Keratinocyte (primary cell): ENCODE measurements at places on chromosomes 1 and 21. TPM values are rescaled to one million over a fixed set of nuclear protein-coding genes. Genes with fewer than 3 reads are reported as not detected.

The GJA5 gene
- polyA plus RNA-seq, result 44.0 to 83.1 TPM (median 82.1 TPM) in 3 replicates

The COA6 gene
- polyA plus RNA-seq, result 24.2 to 36.0 TPM (median 24.3 TPM) in 3 replicates

The VAMP4 gene
- 6.5 to 12.7 TPM (median 8.2 TPM) in 3 replicates for polyA plus RNA-seq

The SLAMF6 gene
- polyA plus RNA-seq, result 0.03 TPM in 1 of 3 replicates, not detected in the others

The ANGPTL3 gene
- not detected in 3 replicates for polyA plus RNA-seq

The SLC22A15 gene
- polyA plus RNA-seq, result 9.3 to 16.3 TPM (median 14.9 TPM) in 3 replicates

The FCAMR gene
- polyA plus RNA-seq, result not detected in 3 replicates

The KRTAP10-4 gene
- polyA plus RNA-seq, result 0.06 TPM in 1 of 3 replicates, not detected in the others

DNA sequence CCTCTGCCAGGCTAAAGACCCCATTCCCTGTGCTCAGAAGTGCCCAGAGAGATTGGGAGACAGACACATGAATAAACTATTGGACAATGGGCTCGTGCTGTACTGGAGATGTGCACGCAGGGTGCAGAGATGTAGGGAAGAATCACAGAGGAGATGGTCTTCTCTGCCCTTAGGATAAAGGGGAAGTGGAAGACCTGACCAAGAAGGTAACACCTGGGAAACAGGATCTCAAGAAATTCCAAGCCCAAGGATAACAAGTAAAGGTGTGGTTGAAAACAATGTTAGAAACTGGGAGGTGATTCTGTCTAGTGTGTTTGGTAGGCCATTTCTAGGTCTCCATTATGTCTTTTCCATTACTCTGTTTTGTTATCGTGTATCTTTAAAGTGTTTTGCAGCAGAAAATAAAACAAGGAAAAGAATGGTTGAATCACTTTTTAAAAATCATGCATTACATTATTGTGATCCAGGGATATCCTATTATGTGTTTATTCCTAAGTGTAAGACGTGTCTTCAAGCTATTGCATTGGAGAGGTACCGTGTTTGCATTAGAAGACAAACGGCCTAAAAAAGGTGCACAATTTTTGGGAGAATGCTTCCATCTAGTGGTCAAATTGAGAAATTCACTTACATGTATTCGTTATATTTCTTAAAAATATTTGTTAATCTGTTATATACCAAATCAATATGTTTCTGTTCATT lies 40.8 kb upstream of the KCTD3 start:
- no peak for DNase-seq

DNA sequence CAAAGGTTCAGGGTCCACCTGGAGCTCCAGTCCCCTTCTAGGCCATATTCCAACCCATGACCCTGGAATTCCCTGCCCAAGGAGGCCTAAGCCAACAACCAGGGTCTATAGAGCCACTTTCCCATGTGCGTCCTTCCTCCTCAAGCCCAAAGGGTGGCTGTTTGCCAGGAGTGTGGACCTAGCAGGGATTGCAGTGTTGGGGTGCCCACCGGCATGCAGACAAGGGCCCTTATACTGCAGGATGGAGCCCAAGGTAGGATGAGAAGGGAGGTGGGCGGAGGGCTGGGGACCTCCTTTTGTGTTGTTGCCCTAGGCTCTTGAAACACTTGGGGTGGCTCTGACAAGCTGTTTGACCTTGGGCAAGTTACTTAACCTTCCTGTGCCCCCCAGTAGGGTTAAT lies 19.7 kb upstream of the ADGRB2 start:
- DNase-seq, result no peak

DNA sequence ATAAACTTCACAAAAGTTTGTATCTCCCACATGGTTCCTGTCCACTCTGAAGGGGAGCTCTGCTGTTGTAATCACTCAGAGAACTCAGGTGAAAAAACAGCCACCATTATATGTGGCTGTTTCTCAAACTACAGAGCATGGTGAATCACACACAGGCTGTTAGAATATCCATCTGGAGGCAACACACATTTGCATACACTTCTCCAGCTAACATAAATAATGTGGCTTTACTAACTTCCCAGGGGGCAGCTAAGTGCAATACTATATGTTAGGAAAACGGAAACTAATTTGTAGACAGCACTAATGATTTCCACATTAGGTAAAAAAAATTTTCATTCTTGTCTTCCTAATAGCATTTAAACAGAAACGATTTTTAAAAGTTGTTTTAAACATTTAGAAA lies 49.3 kb downstream of the PTGFR start:
- DNase-seq, result no peak

GRCh38 chr1:226092965-226093364 lies 30.4 kb downstream of the H3-3A start:
- no peak for DNase-seq

DNA sequence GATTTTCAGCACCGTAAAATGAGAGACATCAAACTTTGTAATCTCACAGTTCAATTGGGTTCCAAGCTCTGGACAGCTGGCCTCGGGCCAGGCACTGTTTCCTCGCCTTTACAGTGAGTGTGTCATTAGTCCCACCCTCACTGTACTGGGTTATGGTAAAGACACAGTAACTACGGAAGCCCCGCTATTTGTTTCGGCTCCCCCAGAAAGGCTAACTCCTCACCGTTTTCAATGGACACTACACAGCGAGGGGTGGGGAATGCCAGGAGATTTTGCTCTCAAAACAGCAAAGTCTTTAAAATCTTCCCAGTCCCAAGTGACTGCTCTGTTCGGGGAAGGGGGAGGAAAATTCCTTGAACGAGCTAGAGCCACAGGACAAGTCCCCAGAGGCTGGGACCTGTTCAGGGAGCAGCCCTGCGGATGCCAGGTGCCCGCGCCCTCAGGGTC lies 757 bp upstream of the SPSB1 start:
- DNase-seq, result no peak

GRCh38 chr1:181094416-181095212 lies 6.1 kb downstream of the IER5 start:
- DNase-seq, result no peak

- DNase-seq, result no peak
These were observed 21.5 kb upstream of the SLC2A1 start for GRCh38 chr1:42979896-42980800.

DNA sequence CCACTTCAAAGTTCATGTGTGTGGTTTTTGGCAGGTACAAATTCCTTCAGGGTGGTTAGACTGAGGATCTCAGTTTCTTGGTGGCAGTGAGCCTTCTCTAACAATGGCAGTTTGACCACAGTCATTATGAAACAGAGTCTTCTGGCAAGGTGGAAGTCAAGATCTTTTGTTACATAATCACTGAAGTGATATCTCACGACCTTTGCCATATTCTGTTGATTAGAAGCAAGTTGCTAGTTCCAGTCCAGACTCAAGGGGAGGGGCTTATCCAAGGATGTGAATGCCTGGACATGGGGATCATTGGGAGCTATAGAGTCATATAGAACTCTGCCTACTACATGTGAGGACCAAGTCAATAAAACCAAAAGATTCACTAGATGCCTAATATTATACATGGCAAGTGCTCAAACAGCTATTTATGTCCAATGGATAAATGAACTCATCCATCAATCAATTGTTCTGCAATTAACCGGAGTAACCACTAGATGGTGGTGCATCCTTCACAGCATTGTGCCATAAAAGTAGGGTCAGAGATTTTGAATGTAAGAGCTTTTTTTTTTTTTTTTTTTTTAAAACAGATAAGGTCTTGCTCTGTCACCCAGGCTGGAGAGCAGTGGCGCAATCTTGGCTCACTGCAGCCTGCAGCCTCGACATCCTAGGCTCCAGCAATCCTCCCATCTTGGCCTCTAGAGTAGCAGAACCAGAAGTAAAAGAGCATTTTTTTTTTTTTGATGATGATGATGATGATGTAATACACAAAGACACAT lies 131.9 kb downstream of the CRB1 start:
- no peak for DNase-seq

DNA sequence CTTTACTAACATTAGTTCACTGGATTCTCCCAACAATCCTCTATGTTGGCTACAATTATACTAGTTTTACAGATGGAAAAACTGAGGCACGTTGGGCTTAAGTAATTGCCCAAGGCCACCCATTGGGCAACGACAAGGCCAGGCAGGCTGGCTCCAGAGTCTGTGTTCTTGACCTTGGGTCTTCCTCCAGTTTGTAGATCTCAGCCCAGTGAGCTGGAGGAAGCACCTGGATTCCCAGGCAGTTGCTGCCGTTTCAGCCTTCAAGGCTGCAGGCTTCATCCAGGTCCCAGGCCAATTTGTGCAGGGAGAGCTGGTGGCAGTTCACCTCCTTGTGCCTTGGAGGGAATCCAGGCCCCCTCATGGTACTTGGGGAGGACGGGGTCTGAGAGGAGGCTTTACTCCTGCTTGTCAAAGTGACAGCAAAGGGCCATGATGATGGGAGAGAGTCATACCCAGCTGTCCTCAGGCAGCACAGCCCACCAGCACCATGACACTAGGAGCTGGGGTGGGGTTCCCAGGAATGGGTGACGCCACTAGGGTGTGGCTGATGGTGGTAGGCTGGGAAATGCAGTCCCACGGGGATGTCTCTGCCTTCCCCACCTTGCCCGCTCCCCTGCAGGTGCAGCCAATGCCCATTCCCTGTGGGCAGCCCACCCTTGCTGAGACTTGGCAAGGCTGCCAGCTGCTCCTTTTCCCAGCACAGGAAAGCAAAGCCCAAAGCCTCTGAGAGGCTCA lies 27.1 kb downstream of the PKP1 start:
- DNase-seq, result no peak

- DNase-seq, result no peak
These were observed 30.0 kb upstream of the ROR1 start for GRCh38 chr1:63743781-63744180.

- DNase-seq, result no peak
These were observed 45.9 kb downstream of the KIAA0040 start for GRCh38 chr1:175146529-175147213.

DNA sequence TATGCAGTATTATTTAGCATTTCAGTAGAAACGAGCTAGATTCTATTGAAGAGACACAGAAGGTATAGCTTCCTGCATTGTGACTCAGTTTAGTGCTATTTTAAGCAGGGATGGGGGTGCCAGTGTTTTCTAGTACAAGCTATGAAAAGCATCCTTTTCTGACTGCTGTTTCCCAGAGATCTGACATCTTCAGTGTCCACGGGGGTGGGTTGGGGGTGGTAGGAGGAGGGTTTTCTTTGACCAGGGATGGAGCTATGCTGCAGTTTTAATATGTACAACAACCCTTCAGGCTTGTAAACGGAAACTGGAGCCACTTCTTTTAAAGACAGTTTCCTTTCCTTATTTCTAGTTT lies 2.7 kb upstream of the NEGR1 start:
- DNase-seq, result no peak

GRCh38 chr1:156727926-156728598 lies at the start of gene METTL25B:
METTL25B (plus strand) TSS chr1:156728469; CDS start chr1:156729105, 636 bp downstream.
- no peak for DNase-seq

DNA sequence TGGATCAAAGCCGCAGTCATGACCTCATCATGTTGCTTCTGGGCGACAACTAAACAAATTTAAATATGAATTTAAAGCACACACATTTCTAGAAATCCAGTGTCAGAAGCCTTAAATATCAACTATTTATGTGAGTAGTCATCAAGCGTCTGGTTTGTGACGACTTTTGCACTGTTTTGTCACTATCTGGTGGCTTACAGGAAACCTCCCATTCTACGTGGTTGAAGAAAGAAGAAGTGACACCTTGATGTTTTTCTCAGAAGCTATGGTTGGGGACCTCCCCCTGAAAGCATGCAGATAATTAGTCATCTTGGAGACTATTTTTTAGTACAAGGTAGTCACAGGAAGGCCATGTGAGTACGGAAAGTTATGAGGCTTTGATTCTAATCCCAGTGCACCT lies 58.5 kb downstream of the TENT5C start:
- no peak for DNase-seq

DNA sequence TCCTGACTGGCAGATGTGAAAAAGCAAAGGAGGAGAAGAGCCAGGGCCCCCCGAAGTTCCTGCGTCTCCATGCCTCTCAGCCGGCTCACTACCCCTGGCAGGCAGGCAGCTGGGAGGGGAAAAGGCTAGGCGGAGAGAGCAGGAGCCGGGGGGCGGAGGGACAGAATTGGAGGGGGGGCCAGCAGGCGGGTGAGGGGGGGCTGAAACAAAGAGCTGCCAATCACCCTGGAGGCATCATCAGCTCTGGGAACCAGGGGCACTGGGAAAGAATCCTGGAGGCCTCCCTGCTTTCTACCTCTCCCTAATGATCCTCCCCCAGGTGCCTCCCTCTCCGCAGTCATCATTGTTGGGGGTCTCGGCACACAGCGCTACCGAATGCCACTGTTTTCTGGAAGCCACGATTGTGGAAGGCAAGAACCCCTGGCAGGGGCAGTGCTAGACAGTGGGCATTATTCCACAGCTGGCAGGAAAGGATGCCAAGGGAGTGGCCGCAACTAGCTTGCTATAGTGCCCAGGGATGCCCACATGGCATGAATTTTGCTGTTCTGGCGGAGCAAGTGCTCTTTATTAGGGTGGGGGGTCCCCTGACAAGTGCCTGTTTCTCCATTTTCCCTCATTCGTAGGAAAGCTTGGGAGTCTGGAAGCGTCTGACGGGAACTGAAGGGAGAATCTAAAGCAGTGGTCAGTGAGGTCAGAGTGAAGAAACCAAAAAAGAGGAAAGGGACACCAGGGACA lies at the start of gene THBS3:
THBS3 (minus strand) TSS at position 92 of the 735 bp plus-strand sequence; CDS start at position 71, 21 bp downstream.
- DNase-seq, result no peak

DNA sequence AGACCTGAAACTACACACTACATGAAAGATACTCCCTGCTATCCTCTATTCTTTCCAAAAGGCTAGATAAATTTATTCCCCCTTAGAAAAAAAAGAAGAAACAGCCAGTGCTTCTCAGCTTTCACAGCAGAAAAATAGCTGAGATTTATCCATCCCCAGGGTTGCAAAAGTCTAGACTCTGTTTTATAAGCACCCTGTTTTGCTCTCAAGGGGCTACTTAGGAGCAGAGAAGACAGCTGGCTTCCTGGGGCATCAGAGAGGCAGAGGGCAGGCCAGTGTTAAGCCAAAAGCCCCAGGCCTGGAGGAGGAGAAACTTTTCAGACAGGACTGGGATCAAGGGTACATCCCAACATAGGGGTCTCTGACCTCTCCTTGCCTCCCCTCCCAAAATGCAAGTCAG lies 3.9 kb downstream of the LAMB3 start:
- peak; percentile 15 for DNase-seq

DNA sequence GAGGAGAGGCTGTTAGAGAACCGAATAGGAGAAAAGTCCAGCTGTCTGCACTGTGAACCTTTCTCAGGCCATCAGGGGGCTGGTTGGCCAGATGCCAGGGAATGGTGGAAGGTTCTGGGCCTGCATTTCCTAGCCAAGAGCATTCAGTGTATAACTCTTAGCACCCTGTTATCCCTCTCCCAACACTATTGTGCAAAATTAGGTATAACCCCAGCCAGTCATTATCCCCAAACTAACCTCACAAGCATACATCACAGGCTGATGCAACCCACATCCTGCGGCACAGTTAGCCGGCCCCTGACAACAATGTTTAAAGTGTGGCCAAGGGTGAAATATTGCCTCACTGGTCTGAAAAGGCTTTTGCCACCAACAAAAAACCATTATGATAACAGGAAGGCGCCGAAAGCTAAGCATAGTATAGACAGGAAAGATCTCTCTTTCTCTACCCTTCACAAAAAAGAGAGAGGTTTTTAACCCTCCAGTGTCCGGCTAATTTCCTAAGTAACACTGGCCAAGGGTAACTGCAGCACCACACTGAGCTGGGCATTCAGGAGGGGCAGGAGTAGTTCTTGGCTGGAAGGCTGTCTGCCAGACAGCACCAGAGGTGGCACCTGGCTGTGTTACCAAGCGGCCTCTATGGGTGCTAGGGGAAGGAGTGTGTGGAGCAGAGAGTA lies 77.3 kb upstream of the BCAR3 start:
- DNase-seq, result no peak
